CD4-positive, alpha-beta T cell treated with Interleukin-4 for 1 hour (primary cell): ENCODE measurements at places on chromosomes 13 and 19.
A peak's percentile ranks its signal among the peaks of the same experiment; 100 is the strongest.

- DNase-seq, result no peak
Measured at GRCh38 chr19:51142119-51142518, at the start of gene SIGLEC7. Gene SIGLEC7 (plus strand): TSS chr19:51142301. CDS start chr19:51142370, 69 bp downstream.

GRCh38 chr13:56066321-56066720 is 1074.4 kb upstream of the PRR20A start:
- no peak for DNase-seq

GRCh38 chr13:103762523-103762922 is 696.3 kb upstream of the SLC10A2 start:
- DNase-seq, result no peak

GRCh38 chr19:3098141-3098514 is 4.0 kb downstream of the GNA11 start:
- DNase-seq, result no peak

- DNase-seq, result no peak
Measured at GRCh38 chr13:50376895-50377575, 361.8 kb downstream of the KCNRG start.

DNA sequence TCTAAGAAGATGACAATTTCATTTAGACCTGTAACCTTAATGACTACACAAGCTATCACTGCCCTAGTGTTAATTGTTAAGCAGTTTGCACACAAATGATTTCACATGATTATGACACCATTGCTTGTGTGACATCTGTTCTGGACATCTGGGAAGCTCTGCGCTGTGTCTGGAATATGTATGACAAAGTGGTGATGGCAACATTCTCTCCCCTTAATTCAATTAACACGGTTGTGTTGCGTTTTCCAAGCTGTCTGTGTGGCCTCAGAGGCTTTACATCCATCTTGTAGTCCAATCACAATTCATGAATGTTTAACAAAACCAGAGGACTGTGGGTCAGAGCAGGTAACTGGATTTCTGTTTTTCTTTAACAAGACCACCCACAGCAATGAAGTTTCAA is 204.4 kb downstream of the COG6 start:
- DNase-seq, result no peak

DNA sequence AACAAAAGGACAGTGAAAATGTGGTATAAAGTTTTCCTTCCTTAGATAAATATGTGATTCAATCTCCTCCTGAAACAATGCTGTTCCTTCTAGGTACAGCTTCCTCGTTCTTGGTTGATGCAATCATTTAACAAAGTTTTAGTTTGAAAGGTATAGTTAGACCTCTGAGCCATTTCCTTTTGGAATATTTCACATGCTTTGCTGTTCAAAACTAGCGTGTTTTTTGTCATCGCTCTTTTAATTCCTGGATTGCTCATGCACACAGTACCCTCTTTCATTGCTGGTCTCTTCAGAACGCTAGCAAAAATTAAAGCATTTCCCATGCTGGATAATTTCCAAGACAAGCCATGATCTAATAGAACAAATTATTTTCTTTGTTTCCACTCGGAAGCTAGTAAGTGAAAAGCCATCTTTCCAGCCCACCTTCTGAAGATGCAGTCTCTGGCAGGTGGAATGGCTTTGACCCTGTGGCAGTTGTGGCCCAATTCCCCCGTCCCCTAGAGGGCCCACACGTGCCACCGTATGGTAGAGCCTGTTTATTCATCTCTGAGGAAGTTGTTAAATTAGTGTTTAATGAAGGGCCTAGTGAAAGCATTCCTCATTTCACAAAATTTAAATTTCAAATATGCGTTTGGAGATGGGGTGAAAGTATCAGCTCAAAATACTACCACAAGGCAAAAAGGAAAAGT is 1040.6 kb upstream of the SLC10A2 start:
- no peak for DNase-seq

- DNase-seq, result no peak
Measured at GRCh38 chr13:112983428-112984196, 14.6 kb downstream of the MCF2L start.

DNA sequence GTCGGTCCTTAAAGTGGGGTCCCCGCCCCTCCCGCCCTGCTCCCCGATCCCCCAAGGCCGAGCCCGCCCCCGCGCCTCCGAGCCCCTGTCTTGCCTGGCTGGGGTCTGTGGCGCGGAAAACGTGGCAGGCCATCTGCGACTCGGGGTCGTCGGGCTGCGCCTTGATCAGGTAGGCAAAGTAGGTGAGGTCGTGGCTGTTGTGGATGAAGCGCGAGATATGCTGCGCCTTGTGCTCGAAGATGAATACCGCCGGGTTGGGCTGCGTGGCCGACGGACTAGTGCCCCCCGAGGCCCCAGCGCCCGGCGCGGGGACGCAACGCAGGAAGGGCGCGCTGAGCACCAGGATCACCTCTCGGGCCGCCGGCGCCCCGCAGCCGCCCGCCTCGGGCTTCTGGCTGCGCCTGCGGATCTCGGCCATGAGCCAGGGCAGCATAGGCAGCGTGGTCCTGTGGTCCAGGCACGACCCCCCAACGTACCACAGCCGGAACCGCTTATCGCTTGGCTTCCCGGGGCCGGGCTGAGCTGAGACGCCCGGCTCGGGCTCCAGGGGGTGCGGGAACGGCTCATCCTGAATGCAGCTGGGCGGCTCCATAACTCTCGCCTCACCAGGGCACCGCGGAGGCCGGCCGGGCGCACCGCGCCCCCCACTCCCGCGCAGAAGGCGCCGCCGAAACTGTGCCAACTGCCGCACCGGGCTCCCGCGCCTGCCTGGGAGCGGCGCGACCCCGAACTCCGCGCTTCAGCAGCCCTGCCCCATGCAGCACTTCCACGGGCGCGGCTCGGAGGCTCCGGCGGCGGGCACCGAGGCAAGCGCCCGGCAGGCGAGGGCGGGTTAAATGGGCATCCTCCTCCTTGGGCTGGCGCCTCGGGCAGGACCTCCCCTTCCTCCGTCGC is 546 bp downstream of the TBC1D4 start:
- no peak for DNase-seq

DNA sequence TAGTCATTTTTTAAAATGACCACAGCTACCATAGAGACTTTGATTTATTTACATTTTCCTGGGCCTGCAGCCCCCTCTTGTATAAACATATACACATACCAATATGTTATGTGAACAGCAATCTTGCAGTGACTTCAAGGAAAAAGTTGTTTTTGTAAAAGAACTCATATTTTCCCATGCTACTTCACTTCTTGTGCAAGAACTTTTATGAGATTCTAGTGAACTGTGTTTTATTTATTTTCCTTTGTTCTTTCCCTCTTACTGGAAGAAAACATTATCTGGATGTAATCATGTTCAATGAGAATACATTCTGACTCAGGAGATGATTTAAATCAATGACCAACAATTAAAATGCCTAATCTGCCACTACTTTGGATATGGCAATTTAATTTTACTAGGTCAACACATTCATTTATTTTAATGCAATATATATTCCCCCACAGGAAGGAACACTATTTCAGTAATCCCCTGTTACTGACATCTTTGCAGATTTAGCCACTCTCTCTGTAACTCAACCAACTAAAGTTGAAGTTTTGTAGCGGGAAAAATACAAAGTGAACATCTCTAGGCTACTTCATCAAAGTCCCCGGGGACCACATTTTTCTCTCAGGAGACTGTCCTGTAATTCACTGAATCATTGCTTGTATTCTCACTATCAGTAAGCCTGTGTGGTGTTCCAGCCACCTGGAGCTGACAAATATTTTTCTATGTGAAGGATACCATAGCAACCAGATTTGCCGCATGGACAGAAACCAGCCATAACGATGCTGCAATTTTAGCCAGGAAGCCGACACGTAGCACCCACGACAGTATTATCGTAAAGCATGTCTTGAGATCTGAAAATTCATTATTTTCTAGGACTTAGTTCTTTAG is 90.5 kb downstream of the STARD13 start:
- DNase-seq, result no peak

- DNase-seq, result no peak
Measured at GRCh38 chr13:34065928-34066327, 248.0 kb downstream of the RFC3 start.

DNA sequence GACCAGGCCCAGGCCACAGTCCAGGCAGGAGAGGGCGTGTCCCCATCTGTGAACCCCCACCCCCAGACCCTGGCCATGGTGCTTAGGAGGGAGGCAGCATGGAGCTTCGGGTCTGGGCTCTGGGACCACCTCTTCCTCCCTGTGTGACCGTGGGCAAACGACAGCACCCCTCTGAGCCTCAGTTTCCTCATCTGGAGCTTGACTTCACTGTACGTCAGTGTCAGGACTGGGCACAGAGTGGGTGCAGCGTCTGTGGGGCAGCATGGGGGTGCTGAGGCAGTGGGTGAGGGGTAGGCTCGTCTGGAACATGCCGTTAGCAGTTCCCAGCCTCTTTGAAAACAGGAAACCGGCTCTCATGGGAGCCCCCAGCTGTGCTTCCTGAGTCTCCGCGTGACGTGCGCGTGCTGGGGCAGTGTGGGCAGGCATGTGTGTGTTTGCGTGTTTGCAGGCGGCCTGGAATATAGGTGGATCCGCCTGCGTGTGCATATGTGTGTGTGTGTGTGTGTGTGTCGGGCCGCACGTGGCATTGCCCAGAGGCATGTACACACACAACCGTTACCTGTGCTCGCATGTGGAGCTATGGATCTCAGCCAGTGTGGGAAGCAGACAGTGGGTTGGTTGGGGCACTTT is 15.8 kb downstream of the ARRDC2 start:
- DNase-seq, result peak; percentile 93

DNA sequence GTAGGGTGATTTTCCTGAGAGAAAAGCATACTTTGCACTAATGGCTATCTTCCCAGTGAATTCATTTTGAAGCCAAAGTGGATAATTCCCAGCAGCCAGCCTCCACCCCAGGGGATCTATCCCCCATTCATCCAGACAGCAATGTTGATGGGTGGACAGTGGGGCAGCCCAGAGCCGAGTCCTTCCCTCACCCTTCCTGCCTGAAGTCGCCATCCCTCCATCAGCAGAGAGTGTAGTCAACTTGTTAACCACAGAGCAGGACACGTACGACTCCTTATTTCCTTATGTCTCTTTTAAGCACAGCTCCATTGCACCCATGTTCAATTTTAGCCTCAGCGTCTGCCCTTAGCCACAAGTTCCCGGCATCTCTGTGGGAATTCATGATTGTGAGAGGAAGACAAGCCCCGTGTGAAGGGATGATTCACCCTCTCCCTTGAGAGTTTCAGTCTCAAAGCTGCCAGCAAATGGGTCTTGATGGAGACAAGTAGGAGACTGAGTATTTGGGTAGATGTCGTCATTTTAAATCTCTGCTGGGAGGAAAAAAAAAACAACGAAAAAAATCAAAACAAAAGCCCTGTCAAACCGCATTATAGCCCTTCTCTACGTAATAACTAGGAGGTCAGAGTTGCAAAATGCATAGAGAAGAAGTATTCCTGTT is 58.3 kb upstream of the MEDAG start:
- no peak for DNase-seq

DNA sequence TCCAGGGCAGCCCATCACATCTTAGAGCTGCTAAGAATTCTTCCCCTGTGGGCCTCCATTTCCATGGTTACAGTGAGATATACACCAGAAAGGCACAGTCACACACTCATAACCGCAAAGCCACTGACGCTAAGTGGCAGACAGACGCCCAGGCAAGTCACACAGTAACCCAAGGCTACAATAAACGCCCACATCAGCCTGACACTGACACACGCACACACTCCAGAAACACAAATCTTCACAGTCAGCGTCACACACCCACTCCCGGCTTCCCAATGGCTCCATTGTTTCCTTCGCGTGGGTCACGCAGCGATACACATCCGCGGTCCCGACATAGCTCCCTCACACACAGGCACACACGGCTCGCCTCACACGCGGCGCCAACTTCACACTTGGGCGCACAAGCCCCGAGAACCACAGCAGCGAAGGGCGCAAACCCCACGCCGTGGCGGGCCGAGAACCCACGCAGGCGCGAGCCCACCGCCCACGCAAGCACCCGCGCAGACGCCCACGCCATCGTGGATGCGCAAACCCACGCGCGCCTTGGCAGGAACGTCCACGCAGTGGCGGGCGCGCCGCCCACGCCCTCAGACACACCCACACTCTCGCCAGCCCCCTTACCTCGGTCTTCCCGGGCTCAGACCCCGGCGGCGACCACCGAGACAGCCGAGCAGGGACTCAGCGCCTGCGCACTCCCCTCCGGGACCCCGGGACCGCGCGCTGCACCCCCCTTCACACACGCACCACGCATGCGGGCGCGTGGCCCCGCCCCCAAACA is at the start of gene ZNF667:
Gene ZNF667, minus strand, starts transcription at position 695 of the 778 bp plus-strand sequence. CDS start 14,975 bp downstream, outside the sequence.
- DNase-seq, result peak; percentile 67

- DNase-seq, result no peak
Measured at GRCh38 chr13:26382366-26382765, 128.4 kb downstream of the CDK8 start.

GRCh38 chr19:6055013-6055795 is 55.1 kb downstream of the RFX2 start:
- no peak for DNase-seq

GRCh38 chr19:16366433-16367260 is 42.0 kb downstream of the KLF2 start:
- DNase-seq, result peak; percentile 76

GRCh38 chr19:35031072-35031881 is 1.0 kb downstream of the SCN1B start:
- no peak for DNase-seq

GRCh38 chr13:66853564-66853963 is 376.6 kb downstream of the PCDH9 start:
- DNase-seq, result no peak

DNA sequence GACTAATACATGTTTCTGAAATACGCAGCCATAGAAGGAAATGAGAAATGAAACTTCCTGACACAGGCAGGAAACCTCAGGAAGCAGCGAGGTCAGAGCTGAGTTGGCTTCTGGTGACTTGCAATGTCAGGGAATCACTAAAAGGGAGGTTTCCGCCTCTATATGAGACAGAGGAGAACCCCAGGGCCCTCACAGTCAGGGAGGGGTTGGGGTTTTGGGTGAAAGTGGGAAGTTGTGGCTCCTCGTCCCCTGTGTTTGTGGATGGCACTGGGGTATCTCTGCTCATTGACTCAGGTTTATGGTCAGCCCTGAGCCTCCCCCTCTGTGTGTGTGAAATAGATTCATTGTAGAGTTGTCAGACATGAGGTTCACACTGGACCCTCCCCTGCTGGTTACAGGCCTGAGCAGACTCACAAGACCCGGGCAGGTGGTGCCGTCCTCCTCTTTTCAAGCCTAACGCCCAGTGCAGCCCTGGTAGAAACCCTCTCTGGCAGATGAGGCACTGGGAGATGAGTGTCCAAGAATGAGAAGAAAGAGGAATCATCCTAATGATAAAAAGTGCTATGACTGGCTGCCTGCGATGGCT is 5.5 kb upstream of the LILRA6 start:
- DNase-seq, result peak; percentile 25

GRCh38 chr13:110723598-110723997 is 10.1 kb downstream of the ING1 start:
- no peak for DNase-seq

- peak; percentile 34 for DNase-seq
Measured at GRCh38 chr13:110575322-110576069, 14.0 kb upstream of the RAB20 start.

DNA sequence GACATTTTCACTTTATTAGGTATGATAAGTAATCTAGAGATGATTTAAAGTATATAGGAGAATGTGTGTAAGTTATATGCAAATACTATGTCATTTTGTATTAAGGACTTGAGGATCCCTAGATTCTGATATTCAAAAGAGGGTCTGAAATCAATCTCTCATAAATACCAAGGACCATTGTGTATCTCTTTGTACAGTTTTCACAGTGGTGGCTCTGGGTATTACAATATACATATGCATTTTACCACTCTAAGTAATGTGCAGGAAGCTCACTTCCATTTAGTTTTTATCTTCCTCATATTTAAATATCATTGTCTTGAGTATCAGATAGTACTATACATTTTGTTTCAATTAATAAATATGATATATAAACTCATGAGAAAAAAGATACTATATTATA is 862.6 kb upstream of the PCDH20 start:
- no peak for DNase-seq

- no peak for DNase-seq
Measured at GRCh38 chr13:93416736-93417355, 190.2 kb downstream of the GPC6 start.
